ENCODE measurements at places on chromosomes 5 and 9.
A peak's percentile ranks its signal among the peaks of the same experiment; 100 is the strongest.

- no peak for DNase-seq
Observed at GRCh38 chr5:40999966-41000365, 71.2 kb downstream of the MROH2B start.

GRCh38 chr5:23675456-23675855 is 168.0 kb downstream of the PRDM9 start:
- DNase-seq = no peak

GRCh38 chr5:139138809-139139208 is 59.4 kb downstream of the SIL1 start:
- DNase-seq = no peak

GRCh38 chr5:160001457-160001856 is 7.5 kb upstream of the TTC1 start:
- DNase-seq = no peak

DNA sequence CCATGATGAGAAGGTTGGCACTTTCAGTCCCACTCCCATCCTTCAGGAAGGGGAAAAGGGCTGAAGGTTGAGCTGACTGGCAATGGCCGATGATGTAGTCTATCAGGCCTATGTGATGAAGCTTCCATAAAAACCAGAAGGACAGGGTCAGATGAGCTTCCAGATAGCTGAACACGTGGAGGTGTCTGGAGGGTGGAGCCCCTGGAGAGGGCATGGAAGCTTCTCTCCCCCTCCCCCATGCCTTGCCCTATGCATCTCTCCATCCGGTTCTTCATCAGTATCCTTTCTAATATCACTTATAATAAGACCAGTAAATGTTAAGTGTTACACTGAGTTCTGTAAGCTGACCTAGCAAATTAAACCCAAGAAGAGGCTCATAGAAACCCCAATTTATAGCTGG is 32.6 kb upstream of the SMU1 start:
- DNase-seq = no peak

GRCh38 chr5:138212828-138213160 is 329 bp downstream of the CDC23 start:
- no peak for DNase-seq

DNA sequence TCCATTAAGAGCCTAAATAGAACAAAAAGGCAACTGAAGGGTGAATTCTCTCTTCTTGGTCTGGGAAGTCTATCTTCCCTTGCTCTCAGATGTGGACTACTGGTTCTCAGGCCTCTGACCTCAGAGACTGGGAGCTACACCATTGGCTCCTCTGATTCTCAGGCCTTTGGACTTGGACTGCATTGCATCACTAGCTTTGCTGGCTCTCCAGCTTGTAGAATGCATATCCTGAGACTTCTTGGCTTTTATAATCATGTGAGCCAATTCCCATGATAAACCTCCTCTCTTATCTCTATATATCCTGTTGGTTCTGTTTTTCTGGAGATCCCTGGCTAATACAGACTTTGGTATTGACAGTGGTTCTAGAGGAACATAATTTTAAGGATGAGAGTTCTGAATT is 89.8 kb downstream of the PSAT1 start:
- no peak for DNase-seq

DNA sequence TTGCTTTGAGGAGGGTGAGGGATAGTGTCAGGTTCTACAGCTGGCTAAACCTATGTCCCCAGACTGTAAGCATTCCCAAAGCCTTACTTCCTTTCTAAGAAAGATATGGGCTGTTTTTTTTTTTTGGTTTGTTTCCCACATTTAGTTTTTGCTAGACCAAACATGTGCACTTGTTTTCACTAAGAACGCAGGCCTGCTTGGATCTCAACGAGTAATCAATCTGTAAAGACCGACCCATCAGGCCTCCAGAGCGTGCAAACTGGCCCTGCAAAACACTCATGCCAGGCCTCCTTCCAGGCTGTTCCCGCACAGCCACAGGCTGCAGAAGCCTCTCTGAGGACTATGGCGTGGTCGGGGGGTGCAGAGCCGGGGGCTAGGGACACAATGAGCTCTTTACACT is 304.8 kb upstream of the PANK3 start:
- no peak for DNase-seq

DNA sequence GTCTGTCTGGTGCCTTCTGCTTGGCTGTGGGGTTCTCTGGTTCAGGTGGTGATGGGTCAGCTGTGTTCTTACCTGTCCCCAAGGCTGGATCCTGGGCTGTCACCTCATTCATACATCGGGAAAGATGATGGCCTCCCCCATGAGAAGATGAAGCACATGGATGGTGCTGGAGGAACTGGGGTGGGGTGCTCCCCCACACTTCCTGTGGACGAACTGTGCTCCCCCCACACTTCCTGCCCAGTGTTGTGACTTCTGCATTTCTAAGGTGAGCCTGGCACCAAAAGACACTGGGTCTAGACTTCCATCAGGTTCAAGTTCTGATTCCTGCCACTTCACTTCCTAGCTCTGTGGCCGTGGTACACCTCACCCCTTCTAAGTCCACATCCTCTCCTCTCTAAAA is 4.3 kb upstream of the SURF6 start:
- DNase-seq = no peak

GRCh38 chr9:117516676-117517632 is 102.1 kb upstream of the ASTN2 start:
- DNase-seq = no peak

DNA sequence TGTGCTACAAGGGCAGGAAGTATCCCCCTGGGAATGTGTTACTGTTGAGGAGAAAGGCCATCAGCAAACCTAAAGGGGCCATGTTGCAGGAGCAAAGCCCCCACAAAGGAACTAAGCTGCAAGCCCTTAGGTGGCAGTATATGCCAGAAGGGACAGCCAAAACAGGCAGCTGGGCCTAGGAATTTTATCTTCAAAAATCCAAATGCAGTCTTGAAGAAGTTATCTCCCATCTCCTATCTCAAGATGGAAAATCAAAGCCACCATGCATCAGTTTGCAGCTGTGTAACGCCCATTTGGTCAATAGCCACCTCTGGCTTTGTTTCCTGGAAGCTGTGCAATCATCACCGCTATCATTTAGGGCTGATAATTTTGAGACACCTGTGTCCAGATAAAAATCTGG is 400.3 kb downstream of the ARHGEF28 start:
- no peak for DNase-seq

DNA sequence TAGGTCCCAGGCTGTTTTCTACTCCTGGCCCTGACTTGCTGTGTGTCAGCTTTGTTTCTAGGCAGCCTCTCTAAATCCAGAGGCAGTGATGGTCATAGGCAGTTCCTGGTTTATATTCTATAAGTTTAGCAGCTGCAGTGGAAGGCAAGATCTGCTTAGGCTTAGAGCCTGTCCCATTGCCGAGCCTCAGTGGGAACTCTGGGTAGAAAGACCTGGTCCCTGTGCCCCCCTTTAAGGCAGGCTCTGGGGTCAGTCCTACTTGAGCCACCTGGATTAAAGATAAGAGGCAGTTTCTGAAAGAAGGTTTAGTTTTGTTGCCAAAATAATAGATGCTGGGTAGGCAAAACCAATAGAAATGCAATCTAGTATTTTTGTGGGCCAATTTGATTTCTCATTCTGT is 13.6 kb downstream of the MCCC2 start:
- no peak for DNase-seq

GRCh38 chr5:35476036-35476435 is 141.6 kb upstream of the SPEF2 start:
- DNase-seq = no peak

- no peak for DNase-seq
Observed at GRCh38 chr9:128124451-128124850, 3.1 kb downstream of the PTGES2 start.

- no peak for DNase-seq
Observed at GRCh38 chr5:142527234-142527633, 158.7 kb downstream of the FGF1 start.

DNA sequence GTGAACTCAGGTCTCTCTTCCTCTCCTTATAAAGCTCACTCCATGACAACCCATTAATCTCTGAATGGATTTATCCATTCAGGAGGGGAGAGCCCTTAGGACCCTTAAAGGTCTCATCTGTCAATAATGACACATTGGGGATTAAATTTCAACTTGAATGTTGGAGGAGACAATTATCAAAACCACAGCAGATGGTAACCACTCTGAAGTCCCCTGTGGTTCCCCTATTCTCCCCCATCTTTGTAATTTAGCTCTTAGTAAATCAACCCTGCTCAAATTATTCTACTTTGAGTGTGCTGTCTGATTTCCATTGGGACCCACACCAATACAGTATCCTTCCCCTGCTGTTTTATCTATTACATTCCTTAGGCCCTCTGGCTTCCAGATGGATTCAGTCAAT is 72.0 kb upstream of the RAI14 start:
- DNase-seq = no peak

DNA sequence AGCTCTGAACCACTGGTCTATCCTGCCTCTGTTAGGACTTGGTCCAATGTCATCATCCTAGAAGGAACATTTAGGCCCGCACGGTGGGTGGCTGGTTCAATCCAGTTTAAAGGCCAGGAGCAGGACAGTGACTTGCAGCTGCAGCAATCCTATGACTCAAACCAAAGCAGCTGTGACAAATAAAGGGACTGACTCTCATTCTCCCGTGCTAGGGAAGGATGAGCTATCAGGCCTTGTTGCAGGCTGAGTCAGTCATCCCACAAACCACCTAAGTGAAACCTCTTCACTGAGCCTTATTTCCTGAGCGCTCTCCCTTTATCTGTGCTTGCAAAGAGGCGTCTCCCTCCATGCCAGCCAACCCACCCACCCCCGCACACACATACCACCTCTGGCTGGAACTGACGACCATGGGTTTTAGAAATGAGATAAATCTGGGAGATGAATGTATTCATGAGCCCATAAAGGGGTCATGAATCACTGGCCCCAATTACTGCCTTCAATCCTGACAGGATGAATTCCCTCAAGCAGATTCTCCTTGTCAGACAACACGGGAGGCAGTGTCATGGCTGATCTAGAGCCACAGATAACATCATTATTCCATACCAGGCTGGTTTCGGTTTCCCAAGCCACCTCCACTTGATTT is 93.4 kb downstream of the KCNIP1 start:
- DNase-seq = peak; percentile 60
